ENCODE measurements at places on chromosomes 2 and 18.

GRCh38 chr2:143524559-143525401 lies 395.6 kb downstream of the ARHGAP15 start:
- DNase-seq: no peak

- DNase-seq: no peak
Measured at GRCh38 chr2:146721486-146721885, 1123.3 kb upstream of the ACVR2A start.

DNA sequence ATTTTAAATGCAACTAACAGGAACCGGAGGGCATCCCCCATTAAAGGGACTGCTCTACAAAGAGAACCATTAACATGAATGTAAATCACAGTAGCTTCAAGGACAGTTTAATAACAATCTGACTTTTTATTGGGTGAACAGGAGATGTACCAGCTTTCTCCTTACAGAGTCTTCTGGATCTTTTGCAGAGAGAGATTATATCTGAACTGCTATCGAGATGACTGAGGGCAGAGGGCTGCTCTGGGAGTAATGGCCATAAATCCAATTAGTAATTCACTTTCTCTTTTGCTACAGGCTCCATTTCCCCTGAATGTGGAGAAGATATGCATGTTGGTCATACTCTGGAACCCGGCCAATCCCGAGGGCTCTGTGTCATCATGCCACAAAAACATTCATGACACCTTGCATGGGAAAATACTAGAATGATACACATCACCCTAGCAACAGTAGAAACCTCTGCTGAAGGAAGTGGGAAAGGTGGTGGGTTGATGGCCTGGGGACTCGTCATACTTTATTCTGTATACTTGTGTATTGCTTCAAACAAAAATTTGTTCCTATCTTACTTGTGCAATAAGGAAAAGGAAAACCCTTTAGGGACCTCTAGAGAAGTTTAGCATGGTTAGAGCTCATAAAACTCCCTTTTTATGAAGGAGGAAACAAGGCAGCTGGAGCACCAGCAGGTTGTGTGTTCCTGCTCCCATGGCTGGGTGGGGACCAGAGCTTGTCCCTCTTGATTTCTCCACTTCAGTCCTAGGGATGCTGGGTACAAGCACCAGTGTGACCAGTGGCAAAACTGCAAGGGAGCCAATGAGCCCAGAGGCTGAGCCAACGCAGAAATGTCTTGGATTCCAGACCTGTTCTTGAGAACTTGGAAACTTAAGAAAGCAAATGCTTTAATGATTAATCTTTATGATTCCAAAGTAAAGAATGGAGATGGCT lies 26.0 kb downstream of the CTAGE1 start:
- no peak for DNase-seq

- DNase-seq: peak; percentile 99
Measured at GRCh38 chr2:216108967-216109921, at the start of gene XRCC5. TSS of gene XRCC5 (plus strand) at chr2:216109348. CDS start at chr2:216109437, 89 bp downstream.

DNA sequence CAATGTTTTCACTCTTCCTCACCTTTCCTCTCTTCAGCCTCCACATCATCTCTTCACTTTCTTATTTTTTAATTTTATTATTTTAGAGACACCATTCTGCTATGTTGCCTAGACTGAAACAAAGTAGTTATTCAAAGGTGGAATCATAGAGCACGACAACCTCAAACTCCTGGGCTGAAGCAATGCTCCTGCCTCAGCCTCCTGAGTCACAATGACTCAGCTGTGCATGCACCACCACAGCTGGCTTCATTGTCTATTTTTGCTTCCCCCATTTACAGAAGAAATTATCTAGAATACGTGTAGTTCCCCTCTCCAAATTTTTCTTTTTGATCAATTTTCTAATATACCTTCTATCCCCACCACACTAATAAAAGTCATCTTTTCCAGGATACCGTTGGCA lies 911.5 kb upstream of the SOX11 start:
- no peak for DNase-seq

DNA sequence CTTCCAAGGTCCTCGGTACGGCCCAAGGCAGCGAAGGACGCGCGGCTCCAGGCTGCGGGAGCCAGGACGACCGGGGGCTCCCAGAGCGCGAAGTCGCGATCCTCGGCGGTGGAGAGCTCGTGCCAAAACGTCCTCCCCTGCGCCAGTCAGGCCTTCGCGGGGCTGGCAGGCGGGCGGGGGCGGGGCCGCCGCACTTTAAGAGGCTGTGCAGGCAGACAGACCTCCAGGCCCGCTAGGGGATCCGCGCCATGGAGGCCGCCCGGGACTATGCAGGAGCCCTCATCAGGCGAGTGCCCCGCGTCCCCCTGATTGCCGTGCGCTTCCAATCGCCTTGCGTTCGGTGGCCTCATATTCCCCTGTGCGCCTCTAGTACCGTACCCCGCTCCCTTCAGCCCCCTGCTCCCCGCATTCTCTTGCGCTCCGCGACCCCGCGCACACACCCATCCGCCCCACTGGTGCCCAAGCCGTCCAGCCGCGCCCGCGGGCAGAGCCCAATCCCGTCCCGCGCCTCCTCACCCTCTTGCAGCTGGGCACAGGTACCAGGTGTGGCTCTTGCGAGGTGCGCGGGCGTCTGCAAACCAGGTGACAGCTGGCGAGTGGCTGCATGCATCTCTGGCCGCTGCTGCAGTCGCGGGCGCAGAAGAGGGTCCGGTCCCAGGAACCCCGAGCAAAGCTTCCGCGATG lies at the start of gene CIDEA:
Gene CIDEA (plus strand): TSS at position 226 of the 684 bp plus-strand sequence. CDS start 23 bp downstream, at position 249.
- DNase-seq: no peak

Data from osteocyte (in vitro differentiated cells).